ENCODE measurements at places on chromosomes 1 and 21.

- DNase-seq: no peak
These were observed 48.5 kb upstream of the B3GALT5 start for GRCh38 chr21:39564200-39564599.

- DNase-seq: no peak
These were observed 56.4 kb downstream of the WDR3 start for GRCh38 chr1:117985973-117986372.

GRCh38 chr1:247111700-247112478, 7.7 kb upstream of the ZNF669 start:
- DNase-seq: no peak

DNA sequence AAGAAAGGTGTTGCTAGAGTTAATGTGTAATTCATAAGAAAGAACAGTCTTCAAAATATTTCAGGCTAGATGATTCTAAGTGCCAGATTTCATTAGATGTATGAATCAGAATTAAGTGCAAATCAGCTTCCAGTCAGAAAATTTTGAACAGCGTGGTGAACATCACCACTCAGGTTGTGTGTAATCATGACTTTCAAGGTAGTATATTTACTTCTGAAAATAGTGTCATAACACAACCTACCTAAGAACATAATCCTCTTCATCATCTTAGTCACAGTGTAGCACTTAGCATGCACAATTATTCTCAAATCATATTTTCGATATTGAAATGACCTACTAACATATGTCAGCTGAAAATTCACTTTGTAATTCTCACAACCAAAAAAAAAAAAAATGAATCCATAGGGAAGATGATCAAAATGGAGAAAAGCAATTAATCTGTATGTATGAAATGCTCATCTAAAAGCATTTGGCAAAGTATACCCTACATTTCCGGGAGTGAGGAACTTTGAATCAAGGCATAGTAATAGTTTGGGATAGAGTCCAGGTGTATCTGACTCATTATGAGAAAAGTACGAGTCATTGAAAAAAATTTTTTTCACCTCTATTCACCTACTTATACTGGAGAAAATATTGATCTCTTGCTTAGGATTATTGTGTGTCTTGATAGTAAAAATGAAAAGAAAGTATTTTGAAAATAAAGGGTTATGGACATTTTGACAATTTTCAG, 221.8 kb upstream of the CHRM3 start:
- DNase-seq: no peak

DNA sequence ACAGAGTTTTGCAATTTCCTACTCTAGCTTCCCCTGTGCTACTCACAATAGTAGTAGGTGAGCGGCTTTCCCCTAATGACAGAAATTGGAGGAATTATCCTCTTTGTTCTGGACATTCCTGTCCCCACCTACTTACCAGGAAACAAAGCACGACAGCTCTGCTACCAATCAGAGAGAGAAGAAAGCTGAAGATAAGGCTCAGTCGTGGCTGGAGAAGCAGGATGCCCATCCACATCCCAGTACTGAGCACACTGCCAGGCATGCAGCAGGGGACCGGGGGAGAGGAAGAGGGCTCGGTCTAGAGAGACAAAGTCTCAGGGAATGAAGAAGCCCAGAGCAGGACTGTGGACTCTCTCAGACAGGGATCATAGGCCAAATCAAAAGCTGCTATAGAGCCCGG, 134.1 kb upstream of the KRTAP19-8 start:
- no peak for DNase-seq

GRCh38 chr1:18569811-18570545, 60.7 kb upstream of the PAX7 start:
- DNase-seq: no peak
